LoVo (cell line): ENCODE measurements at places on chromosomes 2 and 18.

DNA sequence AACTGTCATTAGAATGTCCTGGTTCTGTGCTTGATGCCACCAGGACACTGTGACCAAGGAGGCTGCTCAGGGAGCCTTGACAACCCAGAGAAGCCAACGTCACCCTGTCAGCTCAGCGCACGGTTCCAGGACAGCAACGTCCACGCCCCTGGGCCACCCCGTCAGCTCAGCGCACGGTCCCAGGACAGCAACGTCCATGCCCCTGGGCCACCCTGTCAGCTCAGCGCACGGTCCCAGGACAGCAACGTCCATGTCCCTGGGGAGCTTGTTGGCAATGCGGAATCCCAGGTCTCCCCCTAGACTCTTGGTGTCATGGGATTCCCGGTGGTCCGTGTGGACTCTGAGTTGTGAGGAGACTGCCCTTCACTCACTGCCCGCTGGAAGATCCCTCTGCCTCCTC, 51.0 kb upstream of the GALR1 start:
- DNase-seq = no peak

DNA sequence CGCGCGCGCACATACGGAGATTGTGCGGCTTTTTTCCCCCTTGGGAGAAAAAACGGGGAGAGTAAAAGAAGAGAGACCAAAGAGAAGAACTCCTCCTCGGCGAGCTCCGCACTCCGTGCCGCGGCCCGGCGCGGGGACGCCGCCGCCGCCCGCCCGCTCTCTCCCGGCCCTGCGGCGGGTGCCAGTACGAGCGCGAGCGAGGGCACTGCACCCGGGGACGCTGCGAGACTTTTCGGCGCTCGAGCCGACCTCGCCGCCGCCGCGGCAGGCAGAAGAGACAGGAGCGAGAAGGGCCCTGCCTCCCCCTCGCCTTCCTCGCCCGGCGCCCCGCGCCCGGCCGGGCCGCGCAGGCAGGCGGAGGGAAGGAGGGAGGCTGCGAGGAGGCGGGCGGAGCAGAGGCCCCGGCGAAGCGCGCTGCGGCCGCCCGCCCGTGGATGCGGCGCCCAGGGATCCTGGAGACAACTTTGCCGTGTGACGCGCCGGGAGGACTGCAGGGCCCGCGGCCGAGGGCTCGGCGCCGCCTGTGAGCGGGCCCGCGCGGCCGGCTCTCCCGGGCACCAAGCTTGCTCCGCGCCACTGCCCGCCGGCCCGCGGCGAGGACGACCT, 857 bp upstream of the INHBB start:
- DNase-seq = no peak

DNA sequence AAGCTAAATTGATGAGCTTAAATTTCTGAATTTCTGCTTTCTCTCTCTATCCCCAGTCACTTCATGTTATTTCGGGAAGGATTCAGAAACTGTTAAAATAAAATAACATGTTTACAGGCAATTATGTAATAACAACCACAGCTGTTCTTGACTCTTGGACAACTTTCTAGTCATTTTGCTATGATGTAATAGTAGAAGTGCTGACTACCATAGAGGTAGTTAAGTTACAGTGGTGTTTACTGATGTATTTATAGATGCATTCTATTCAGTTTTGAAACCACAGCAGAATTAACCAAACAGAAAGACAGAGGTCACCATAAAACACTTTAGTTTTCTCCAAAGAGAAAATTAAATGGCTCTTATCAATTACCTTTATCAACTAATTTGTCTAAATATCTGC, 1292.0 kb upstream of the CHAC2 start:
- DNase-seq = no peak

- DNase-seq = no peak
These were observed 5.2 kb downstream of the ZNF385B start for GRCh38 chr2:179856205-179856604.

DNA sequence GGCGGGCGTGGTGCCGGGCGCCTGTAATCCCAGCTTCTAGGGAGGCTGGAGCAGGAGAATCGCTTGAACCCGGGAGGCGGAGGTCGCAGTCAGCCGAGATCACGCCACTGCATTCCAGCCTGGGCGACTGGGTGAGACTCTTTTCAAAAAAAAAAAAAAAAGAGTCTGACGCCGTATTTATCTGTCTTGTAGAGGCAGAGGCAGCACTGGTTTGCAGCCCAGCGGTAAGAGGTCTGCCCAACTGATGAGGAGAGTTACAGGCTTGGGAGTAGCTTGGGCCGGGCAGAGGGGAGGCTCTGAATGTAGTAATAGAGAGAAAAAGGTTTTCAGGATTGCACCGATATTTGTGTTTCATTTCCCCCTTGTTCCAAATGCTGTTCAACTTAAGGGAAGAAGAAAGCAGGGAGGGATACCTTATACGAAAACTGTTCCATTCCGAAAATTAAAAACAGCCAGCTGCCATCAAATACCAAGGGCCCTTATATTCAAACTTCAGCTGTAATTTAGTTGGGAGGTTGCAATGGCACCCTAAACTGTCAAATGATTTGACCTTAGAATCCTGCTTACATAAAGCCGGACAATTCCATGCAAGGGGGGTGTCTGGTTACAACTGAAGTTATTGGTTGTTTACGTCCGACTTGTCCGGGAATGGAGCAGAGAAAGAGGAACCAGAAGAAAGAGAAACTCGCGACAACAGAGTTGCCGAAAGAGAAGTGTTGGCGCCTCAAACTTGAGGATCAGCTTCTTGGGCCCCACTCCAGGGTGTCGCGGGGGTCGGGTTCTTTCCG, 9.2 kb upstream of the SP9 start:
- no peak for DNase-seq

DNA sequence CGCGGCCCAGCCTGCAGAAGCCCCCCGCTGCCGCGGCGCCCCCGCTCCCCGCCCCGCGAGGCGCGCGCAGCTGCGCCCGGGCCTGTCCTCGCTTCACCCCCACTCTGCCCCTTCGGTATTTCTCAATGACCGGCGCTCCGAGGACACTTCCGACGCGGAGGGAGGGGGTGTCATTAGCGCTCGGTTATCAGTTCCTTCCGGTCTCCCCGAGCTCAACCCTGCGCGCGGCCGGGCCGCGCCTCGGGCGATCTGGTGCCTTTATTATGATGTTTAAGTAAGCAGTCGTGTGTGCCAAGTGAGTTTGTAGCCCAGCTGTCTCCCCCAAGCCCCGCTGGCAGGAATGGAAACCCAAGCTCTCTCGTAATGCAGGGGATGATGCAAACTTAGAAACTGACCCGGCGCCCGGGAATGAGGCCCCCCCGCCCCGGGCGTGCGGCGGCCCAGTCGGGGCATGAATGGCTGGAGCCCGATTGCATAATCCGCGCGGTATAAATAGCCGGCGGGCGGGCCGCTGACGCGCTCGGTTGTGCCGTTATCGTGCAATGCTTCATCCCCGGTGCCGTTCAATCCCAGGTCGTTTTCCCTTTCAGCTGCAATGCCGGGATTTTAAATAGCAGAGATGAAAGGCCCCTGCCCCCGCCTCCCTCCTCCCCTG, 3.9 kb upstream of the SPRED2 start:
- peak; percentile 79 for DNase-seq
